CD4-positive, alpha-beta T cell treated with Interleukin-10 for 1 hour (primary cell): ENCODE measurements at places on chromosomes 5 and 9.

- DNase-seq: no peak
Measured at GRCh38 chr5:79454043-79454442, 59.9 kb downstream of the HOMER1 start.

DNA sequence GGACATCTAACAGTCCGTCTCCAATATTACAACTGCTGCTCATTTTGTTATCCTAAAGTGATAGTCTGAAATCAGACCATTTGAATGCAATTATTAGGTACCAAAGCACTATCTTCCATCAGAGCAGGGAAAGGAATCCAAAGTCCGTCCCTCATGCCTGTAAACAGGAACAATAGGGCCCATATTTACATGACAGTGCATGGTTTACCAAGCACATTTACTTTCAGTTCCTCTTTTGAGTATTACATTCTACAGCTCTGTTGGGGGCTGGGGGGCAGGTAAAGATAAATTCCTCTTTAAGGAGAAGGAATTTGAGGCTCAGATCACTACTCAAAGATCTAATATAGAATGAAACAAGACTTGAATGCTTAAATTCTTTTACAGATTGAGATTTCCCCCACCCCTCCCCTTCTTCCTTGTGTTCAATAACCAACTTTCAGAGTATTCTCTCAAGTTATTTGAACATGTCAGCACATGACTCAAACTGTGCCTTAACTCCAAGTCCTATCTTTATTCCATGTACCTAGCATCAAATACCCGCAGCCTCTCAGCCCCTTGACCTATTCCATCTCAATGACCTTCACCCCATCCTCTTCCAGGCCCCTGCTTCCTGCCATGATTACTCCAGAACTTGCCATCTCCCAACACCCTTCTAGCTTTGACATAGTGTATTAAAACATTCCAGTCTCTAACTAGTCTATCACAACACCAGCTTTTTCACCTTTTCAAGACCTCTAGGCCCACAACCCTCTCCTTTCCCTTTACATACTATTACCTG lies 71.0 kb downstream of the BRINP1 start:
- no peak for DNase-seq

DNA sequence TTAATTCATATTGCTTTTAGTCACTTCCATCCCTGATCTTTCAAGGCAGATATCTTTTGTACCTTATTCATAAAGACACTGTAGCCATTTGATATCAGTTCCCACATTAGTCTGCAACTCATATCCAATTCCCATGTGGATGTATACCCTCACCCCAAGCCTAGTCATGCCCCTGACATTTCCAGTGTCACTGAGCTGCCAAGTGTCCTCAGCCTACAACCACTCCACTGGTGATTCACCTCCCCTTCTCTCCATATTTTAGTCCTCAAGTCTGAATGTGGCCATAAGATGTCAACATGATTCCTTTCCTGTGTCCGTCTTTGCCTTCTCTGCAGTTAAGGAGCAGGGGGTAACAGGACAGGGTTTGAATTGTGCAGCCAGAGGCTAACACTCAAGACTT lies 346.9 kb downstream of the RAB3C start:
- DNase-seq: no peak

DNA sequence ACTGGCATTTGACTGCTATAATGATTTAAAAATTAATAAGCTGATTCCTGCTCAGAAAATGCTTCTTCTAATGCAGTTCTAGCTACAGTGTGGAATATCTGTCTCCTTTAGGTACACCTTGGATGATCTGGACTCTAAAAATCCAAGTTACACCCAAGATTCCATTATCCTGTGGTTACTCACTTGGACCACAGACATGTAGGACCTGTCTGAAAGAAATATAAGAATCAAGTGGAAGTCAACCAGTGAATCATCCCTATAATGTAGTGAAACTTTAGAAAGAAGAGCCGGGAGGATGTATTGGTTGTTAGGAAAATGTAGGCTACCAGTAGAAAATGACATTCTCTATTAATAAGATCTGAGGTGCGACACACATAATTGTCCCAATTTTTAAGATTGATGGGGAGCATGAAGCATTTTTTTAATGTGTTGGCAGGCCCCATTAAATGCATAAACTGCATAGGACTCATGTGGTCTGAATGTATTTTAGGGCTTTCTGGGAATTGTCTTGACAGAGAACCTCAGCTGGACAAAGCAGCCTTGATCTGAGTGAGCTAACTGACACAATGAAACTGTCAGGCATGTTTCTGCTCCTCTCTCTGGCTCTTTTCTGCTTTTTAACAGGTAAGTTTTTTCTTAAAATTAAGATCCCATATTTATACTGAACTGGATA lies at the start of gene SPINK6:
Gene SPINK6, plus strand, starts transcription at position 512 of the 673 bp plus-strand sequence. Its CDS starts 55 bp downstream, at position 567.
- no peak for DNase-seq

- no peak for DNase-seq
Measured at GRCh38 chr9:3662671-3663070, 136.9 kb upstream of the RFX3 start.

DNA sequence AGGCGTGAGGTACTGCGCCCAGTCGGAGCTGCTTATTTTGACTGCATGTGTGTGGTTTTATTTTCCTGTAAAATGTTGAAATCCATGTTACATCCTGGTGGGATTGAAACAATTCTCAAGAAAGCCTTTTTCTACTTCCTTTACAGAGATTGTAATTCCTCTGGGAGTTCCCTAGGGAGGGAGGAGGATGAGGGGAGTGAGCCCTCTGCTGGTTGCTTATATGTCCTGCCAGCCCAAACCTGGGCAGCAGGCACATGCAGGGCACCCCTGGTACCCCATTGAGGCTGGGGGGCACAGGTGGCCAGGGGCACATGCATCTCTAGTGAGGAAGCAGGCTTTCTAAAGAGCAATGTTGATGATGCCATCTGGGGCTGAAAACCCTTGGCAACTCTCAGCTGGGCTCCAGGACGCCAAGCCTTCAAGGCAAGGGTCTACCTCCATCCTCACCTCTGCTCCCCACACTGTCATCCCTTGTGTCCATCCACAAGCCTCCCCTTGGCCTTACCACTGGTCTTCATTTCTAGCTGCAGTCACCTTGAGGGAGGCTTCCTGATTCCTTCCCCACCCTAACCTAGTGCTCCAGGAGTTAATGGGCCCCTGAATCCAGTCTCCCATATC lies 84.7 kb upstream of the TNFSF8 start:
- DNase-seq: no peak

DNA sequence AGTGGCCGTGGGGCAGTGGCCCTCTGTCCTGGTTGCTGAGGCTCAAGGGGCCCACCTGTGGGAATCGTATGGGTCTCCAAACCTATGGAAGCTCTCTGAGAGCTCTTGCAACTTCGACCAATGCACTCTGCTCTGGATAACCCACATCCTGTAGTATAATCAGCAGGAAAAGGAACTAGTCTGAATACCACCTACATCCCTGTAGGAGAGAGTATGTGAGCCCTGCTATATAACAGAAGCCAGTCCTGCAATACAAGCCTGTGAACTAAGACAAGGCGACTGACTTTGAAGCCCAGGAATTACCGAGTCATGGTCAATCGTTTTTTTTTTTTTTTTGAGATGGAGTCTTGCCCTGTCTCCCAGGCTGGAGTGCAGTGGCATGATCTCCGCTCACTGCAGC lies 29.8 kb upstream of the BICD2 start:
- no peak for DNase-seq

DNA sequence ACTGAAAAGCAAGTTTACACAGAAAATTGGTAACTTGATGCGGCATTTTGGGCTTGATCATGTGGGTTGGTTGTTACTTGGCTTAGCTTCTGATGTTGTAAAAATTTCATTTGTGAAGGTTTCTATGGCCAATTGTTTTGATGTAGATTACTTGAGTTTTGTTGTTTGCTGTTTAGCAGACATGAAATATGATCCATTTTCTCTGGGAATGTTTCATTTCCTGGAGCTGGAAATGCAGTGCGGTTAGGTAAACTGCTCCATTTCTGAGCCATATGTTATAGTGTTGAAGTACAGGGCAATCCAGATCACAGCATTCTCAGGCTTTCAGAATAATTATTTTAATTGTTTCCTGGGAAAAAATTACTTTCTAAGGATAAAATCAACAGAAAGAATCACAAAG lies 396.9 kb downstream of the ENC1 start:
- no peak for DNase-seq

- no peak for DNase-seq
Measured at GRCh38 chr5:178732281-178732680, 1.8 kb upstream of the ZNF354A start.

DNA sequence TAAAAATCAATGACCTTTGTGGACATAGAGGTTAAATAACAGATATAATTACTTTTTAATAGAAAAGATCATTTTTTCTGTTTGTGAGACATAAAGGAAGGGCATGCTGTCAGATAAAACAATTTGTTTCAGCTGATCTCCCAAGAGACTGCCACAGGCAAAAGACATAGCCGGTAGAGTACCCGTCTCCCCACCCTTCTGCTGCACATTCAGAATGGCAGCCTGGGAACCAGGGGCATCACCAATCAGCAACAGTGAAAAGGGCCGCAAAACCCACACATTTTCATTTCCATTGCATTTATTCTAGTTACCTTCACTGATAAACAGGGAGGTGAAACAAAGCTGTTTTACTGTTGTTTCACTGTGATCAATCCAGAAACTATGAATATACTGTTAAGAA lies 357.7 kb downstream of the ARRDC3 start:
- DNase-seq: no peak

DNA sequence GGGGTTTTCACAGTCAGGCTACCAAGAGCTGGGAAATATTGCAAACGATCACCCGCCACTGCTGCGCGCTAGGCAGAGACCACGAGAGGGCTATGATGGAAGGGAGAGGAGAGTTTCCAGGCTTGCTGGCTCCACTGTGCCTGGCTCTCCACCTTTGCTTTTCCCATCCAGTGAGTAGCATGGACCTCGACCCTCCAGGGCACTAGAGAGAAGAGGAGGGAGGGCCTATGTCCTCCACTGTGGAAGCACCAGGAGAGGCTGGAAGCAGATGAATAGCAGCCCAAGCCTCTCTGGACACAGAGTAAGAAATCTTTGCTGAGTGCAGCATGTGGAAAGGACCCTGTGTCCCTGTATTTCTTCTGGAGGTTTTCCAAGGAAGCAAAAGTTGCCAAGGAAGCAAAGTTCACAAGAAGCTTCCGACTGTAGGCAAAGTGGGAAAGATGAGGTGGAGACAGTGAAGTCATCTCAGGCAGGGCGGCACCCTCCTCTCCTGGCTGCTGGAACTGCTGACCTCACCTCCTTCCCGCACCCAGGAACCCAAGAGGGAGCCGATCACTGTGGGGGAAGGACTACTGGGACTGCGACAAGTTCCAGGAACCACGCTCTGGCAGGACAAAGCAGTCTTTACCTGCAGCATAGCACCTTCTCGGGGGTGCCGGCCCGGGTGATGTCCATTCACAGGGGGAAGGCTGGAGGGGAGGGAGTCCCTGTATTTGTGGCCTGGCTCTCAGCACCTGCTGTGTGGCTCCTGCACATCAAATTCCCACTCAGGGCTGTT lies 79.6 kb downstream of the CSNK1A1 start:
- DNase-seq: no peak

DNA sequence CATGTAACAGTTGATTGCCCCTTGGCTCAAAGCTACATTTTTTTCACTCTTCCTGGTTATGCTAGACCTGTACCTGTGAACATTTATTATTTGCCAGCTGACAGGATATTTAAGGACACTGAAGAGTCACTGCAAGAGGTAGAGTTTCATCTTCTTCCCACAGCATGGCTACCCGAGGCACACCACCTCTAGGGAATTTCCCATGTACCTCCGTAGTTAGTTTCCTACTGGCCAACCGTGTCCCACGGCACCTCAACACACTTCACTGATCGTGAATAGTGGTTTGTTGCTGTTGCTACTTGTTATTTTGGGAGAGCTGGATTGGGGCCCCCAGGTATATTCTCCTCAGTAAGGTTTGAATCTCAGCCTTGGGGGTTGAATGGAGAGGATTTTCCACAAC lies 648.6 kb downstream of the SEMA5A start:
- no peak for DNase-seq

- DNase-seq: no peak
Measured at GRCh38 chr9:14281136-14281795, 32.7 kb downstream of the NFIB start.

- no peak for DNase-seq
Measured at GRCh38 chr5:97851036-97851435, 668.0 kb upstream of the RIOK2 start.

DNA sequence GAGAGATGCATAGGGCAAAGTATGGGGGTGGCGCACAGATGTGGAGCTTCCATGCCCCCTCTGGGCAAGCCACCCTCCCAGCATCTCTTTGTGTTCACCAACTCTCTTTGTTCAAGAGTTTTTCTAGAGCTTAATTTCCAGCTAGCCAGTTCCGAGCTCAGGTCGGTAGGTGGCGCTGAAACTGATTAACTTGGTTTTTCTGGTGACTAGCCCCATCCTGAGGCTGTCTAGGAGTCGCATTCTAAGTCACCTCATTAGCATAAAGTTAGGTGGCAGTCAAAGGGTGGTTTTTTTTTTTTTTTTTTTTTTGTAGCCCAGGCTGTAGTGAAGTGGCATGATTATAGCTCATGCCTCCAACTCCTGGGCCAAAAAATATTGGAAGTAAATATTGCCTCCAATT lies 476.4 kb downstream of the KDM4C start:
- no peak for DNase-seq

DNA sequence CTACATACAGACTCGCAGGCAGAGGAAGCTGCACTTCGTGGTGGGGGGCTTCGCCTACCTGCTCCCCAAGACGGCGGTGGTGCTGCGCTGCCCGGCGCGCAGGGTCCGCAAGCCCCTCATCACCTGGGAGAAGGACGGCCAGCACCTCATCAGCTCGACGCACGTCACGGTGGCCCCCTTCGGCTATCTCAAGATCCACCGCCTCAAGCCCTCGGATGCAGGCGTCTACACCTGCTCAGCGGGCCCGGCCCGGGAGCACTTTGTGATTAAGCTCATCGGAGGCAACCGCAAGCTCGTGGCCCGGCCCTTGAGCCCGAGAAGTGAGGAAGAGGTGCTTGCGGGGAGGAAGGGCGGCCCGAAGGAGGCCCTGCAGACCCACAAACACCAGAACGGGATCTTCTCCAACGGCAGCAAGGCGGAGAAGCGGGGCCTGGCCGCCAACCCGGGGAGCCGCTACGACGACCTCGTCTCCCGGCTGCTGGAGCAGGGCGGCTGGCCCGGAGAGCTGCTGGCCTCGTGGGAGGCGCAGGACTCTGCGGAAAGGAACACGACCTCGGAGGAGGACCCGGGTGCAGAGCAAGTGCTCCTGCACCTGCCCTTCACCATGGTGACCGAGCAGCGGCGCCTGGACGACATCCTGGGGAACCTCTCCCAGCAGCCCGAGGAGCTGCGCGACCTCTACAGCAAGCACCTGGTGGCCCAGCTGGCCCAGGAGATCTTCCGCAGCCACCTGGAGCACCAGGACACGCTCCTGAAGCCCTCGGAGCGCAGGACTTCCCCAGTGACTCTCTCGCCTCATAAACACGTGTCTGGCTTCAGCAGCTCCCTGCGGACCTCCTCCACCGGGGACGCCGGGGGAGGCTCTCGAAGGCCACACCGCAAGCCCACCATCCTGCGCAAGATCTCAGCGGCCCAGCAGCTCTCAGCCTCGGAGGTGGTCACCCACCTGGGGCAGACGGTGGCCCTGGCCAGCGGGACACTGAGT lies 255.9 kb downstream of the SAXO1 start:
- no peak for DNase-seq
